Activated effector memory CD4-positive, alpha-beta T cell treated with Interleukin-2 at 50 U/mL for 16 hours (primary cell): ENCODE measurements at places on chromosomes 5 and 9.

DNA sequence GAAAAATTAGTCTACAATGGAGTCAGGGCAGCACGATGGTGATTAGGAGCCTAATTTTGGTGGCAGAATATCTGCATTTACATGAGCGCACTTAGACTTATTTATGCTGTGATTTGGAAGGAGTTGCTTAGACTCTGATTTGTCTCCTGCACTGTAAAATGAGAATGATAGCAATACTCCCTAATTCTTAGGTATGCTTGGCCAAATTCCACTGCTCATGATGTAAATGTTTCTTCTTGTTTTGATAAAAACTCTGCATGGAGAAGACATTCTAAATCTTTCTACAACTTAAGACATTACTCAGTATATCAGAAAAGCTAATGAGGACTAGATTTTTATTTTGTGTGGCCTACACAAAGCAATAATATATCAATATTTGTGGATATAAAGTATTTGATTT lies 205.4 kb downstream of the CDH18 start:
- no peak for DNase-seq

DNA sequence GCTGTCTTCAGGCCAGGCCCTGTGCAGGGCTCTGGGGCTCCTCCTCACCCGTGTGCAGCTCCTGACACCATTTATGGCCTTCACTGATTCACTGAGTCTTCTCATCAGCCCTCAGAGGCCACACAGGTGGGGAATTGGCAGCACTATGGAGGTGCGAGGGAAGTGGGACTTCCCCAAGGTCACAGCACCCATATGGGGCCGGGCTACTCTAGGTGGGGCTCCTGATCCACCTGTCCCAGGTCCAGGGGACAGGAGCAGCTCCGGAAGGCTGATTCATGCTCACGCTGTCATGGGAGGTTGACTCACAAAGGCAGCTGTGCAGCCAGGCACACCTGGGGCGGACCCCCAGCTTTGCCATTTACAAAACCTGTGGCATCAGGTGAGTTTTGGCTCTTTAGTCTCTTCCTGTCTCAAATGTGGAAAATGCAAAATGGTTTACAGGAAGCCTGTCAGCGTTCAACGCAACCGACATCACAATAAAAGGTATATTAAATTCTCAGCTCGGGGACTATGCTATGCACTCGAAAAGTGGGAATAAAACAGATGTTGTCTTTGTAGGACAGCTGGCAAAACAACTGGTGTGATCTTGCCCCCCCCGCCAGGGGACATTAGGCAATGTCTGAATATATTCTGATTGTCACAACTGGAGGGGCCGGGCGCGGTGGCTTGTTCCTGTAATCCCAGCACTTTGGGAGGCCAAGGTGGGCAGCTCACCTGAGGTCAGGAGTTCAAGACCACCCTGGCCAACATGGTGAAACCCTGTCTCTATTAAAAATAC lies 15.0 kb downstream of the NAIF1 start:
- no peak for DNase-seq

GRCh38 chr5:6712142-6712576 lies 1.1 kb upstream of the TENT4A start:
- DNase-seq: peak; percentile 18

DNA sequence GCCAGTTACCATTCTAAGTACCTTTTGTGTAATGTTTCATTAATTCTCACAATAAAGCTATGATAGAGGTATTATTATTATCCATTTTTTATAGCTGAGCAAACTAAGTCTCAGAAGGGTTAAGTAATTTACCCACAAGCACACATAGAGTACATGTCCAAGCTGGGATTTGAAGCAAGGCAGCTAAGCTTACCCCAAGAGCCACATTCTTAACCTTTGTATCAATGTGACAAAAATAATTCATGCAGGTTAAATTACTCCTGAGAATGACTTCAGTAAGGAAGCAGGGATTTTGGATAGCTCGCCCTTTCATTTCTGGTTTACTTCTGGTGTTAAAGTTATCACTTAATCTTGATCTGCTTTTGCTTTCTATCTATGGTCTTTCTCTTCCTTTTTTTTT lies 141.9 kb downstream of the ACTBL2 start:
- DNase-seq: no peak

- no peak for DNase-seq
These were observed 9.6 kb downstream of the ITGA2 start for GRCh38 chr5:52998552-52999313.

DNA sequence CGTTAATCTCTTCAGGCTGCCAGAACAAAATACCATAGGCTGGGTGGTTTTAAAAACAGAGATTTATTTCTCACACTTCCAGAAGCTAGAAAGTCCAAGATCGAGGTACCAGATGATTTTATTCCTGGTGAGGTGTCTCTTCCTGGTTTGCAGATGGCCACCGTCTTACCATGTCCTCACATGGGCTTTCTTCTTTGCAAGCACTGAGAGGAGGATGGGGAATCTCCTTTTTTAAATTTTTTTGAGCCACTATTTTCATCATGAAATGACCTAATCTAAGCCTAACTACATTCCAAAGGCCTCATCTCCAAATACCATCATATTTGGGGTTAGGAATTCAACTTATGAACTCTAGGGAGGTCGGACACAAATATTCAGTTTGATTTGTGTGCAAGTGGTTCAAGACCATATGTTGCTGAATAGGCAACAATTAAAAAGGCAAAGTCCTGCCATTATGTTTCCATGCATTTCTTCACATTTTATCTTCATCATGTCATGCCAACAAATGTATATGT lies 371.2 kb downstream of the CDH18 start:
- no peak for DNase-seq

DNA sequence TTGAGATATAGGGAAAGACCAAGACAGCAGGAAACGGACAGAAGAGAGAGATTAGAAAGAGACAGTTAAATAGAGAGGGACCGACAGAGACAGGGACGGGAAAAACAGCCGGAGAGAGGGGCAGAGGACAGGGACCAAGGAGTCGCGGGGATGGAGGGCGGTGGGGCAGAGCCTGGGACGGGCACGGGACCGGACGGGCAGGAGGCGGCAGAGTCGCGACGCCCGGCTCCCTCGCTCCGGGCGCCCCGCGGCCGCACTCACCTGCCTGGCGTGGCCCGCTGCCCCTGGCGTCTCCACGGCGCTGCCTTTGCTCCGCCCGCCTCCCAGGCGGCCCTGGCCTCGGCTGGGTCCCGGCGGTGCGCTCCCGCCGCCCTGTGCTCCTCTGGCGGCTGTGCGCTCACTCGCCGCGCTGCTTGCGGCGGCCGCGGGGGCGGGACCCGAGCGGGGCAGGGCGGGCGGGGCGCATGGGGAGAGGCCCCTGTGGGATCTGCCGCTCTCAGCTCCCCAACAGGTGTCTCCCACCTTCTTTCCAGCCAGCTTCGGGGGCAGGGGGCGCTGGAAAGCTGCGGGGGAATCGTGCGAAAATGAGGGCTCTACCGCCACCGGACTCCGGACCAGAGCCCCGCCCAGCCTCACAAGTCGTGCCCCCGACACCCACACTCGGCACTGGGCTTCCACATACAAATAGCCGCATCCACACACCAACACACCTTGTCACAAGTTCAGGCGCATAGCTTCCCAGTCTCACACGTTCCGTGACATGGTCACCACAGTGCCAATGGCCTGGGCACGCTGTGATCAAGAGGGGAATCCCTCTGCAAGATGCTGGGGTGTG lies at the start of gene ARID3C:
Gene ARID3C, minus strand, starts transcription at position 411 of the 835 bp plus-strand sequence. CDS start 1,052 bp downstream, outside the sequence.
- DNase-seq: peak; percentile 32

GRCh38 chr9:121292801-121293241 lies 24.9 kb downstream of the GSN start:
- DNase-seq: no peak

DNA sequence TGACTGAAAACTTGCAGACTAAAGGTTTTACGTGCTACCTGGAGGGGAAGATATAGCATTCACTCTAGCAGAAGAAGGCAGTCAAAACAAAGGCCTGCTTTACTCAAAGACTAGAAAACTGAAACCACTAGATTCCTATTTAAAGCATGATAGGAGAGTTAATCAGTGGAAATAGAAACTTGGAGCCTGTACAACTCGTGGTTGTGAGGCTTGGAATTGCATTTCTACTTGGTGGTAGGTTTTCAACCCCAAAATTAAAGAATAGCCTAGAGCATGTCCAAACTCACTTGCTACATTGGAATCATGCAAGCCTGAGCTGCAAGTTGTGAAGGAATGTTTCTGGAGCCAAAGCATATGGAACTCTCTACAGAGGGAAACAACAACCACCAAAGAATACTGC lies 1526.4 kb upstream of the NUDT12 start:
- DNase-seq: no peak
